ENCODE measurements at places on chromosomes 7 and 10. TPM values are rescaled to one million over a fixed set of nuclear protein-coding genes. Genes with fewer than 3 reads are reported as not detected.

The KCNH2 gene
- total RNA-seq: 4.5 TPM

The ARHGEF5 gene
- 33.9 TPM for total RNA-seq

The PMS2 gene
- 18.4 TPM for total RNA-seq

The GTF2I gene
- 345 TPM for total RNA-seq

The GPRIN2 gene
- 10.1 TPM for total RNA-seq

Measured in H9 (cell line).